Muscle of arm (tissue), 14 donors: ENCODE measurements at places on chromosomes 16 and 17.
A peak's percentile ranks its signal among the peaks of the same experiment; 100 is the strongest.

- DNase-seq: no peak
Observed at GRCh38 chr17:82232322-82232820, 3.5 kb downstream of the SLC16A3 start.

- DNase-seq: peak; percentile 20
Observed at GRCh38 chr17:30021708-30022317, 80.4 kb downstream of the EFCAB5 start.

GRCh38 chr16:66382171-66382965 is 15.9 kb downstream of the CDH5 start:
- DNase-seq: no peak

GRCh38 chr17:75325827-75326225 is 36.6 kb upstream of the SLC25A19 start:
- no peak for DNase-seq

DNA sequence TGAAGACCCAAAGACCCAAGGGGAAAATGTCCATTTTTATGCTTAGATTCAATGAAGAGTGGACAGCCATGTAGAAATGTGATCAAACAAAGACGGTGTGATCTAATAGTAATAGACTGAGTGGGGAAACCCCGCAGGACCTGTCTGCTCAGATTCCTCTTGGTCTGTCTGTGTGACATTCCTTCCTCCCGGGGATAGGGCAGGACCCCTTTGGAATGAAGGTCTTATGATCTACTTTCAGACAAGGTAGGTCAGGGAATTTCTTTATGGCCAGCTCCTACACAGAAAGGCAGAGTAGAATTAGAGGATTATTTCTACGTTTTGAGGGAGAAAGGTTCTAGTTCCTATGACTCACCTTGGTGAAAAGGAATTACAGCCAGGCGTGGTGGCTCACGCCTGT is 267.6 kb downstream of the STX8 start:
- no peak for DNase-seq
